ENCODE measurements at places on chromosomes 3 and 15.

DNA sequence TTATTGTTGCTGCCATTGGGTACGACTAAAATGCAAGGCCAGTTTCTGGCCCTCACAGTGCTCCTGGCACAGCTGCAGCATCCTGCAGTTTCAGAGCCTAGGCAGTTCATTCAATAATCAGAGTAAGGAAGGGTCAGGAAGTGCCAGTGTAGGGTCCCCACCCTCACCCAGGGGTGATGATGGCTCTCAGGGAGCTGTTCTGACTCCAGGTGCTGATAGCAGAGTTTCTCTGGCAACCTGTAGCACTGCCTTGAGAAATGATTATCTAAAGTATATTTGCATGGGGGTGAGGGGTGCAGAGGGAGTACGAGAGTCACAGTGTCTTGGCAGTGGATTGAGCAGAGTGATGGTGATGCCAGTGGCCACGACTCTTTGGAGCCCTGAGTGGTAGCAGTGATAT is 15.5 kb upstream of the IL16 start:
- no peak for DNase-seq

- DNase-seq: no peak
Measured at GRCh38 chr15:32991619-32992111, 202.8 kb downstream of the FMN1 start.

- peak; percentile 50 for DNase-seq
Measured at GRCh38 chr3:177459401-177459800, 262.1 kb upstream of the TBL1XR1 start.

GRCh38 chr3:157369727-157370421 is 66.8 kb upstream of the PTX3 start:
- DNase-seq: no peak

GRCh38 chr15:85579957-85580694 is 199.7 kb downstream of the AKAP13 start:
- DNase-seq: no peak

DNA sequence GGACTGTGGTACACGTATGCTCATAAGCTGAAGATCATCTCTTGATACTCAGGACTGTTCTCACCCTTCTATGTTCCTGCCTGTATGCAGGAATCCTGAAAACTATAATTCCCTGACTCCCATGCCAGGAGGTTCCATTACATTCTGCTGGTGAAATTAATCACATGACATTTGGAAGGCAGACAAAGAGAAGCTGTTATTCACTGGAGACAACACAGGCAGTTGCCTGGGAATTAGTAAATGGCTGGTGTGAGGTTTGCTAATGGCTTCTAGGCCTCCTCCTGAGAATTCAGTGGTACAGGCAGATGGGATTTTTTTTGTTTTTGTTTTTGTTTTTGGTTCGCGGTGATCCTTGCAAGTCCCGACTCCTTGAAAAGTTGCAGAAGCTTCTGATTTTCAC is 91.4 kb downstream of the CTNNB1 start:
- no peak for DNase-seq

Measured in AG08396 (cell line).